ENCODE measurements at places on chromosomes 7 and 10.

DNA sequence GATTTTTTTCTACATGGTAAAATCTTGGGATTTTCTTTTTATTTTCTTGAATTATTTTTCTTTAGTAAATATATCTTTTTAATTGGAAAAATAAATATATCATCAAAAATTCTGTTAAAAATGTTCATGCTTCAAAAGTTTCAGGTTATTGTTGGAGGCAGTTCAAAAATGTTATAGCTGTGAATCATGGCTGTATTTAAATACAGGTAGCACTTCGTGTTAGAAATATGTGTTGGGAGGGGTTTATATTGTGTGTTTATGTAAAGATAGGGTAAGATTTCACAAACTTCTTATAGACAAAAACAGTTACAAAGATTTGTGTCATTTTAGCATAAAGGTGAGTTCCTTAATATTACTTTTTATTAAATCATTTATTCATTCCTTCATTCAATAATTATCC, 60.4 kb downstream of the HDAC9 start:
- DNase-seq: no peak

DNA sequence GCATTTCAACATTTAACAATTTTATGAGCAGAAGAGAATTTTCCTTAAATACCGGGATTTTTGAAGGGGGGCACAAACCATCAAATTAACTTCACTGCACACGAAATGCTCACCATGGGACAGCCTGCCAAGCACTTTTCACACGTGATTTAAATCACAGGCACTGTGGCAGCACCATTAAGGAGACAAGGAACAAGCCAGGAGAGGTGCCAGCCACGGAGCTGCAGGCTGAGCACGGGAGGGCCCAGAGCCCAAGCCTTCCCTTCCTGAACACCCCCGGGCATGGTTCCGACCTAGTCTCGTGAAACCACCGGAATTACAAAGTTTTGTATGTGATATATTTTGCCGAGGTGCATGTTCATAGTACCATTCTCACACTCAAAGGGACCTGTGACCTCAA, 13.4 kb downstream of the PITRM1 start:
- DNase-seq: no peak

DNA sequence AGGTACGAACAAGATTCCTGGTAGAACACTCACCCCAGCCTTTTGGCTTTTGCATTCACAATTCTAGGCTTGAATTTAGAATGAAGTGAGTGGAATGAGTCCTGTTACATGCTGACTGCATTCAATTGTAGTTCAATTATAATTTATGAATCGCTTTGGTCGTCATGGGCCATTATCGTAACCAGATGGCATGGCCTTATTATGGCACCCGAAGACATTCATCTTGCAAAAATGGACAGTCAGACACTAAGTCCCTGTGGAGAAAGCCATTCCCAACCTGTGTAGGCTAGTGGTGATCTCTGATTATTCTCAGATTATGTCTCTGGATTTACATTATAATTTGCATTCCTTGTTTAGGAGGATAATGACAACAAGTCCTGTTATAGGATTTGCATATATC, 292.4 kb upstream of the NPSR1 start:
- no peak for DNase-seq

DNA sequence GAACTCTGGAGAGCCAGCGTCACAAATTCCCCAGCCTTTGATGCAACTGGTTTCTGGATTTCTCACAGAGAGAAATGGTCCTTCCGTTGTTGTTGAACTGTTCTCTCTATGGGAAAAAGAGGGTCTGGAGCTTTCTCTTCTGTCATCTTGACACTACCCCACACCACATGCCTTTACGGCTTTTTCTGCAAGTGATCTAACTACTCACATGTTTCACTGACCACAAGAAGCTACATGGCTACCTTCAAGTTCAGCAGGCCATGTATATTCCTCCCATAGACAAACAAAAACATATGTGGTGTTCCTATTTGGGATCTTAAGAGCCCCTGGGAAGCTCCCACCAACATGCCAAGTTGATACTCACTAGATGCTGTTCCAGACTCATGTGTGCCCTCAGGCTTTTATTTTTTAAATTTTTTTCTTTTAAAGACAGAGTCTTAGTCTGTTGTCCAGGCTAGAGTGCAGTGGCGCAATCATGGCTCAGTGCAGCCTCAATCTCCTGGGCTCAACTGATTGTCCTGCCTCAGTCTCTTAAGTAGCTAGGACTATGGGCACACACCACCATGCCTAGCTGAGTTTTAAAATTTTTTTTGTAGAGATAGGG, 72.0 kb downstream of the RNF216 start:
- no peak for DNase-seq

DNA sequence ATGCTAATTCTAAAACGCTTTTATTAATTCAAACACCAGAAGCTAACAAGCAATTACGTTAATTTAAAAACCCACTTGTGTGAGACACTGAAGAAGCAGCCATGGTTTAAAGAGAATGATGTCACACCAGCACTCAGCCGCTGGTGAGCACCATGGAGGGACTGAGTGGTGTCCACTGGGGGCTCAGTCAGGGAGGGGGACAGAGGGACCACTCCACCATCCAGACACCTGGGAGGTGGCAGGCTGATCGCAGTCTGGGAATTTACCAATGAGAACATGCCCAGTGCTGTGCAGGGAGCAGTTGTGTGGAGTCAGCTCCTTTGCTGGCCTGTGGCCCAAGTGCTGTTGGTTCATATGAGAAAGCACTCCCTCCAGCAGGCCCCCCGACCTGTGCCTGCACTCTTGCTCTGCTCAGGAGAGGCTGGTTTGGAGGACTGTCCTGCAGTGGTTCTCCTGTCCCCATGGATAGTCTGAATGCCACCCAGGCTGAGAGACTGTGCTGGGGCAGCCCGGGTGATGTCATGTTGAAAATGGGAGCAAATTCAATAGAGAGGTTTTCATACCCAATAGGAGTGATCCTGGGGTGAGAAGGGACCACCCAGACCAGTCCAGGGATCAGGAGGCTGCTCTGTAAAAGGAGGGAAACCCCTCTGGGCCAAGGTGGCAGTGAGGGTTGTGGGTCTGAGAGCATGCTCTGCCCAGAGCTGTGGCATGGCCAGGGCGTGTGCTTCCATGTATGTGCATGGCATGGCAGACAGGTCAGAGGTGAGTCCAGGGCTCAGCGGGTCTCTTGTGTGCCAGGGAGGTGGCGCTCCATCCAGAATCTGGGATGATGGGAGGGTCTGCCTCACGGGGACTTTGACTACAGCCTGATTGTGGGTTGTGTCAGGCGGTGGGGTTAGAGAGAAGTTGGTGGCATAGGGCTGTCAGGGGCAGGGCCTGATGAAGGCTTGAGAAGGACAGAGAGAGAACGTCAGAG, 12.7 kb downstream of the ADCY1 start:
- DNase-seq: no peak

GRCh38 chr7:157224627-157225026, 85.9 kb downstream of the UBE3C start:
- peak; percentile 31 for DNase-seq

DNA sequence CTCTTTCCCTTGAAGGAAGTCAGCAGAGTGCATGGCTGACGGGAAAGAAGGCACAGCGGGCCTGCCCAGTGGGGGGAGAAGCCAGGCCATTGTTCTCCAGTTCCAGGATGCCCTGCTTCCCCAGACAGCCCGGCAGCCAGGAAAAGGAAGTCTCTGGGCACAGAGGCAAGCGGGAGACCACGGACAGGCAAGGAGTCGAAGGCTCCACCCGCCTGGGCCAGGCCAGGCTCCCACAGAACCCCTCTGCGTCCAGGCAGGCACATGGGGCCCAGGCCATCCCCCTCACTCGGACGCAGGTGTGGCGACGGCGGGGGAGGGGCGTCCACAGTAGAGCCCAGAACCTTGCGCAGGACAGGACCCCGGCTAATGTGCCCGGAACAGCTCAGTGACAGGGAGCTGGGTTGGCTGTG, 8.7 kb downstream of the GPR146 start:
- no peak for DNase-seq

- DNase-seq: no peak
Observed at GRCh38 chr10:78248651-78249464, 215.2 kb downstream of the RPS24 start.

DNA sequence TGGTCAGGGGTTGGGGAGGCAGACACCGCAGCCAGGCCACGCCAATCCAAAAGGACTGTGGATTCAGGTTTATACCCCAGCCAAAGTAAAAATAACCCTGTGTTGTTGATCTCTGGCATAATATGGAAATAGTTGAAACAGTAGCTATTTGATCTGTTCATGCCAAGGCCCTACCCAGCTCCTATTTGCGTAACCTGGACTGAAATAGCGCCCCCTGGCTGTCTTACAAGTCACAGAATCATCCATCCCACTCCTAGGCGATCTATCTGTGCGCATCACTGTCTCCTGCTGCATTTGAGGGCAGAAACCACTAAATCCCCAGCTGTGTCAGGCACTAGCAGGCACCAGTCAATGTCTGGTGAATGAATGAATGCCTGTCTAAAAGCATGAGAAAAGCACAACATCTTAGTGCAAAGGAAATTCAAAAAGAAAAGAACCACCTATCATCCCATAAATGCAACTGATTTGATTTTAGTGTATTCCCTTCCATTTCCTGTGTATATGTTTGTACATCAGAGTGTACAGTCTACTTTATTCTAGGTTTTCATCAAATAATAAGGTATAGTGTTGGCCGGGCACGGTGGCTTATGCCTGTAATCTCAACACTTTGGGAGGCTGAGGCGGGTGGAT, 160.0 kb downstream of the SLIT1 start:
- peak; percentile 86 for DNase-seq

- DNase-seq: no peak
Observed at GRCh38 chr7:5214641-5215040, 24.6 kb downstream of the WIPI2 start.

GRCh38 chr10:122487174-122487765, 25.9 kb downstream of the HTRA1 start:
- DNase-seq: no peak

DNA sequence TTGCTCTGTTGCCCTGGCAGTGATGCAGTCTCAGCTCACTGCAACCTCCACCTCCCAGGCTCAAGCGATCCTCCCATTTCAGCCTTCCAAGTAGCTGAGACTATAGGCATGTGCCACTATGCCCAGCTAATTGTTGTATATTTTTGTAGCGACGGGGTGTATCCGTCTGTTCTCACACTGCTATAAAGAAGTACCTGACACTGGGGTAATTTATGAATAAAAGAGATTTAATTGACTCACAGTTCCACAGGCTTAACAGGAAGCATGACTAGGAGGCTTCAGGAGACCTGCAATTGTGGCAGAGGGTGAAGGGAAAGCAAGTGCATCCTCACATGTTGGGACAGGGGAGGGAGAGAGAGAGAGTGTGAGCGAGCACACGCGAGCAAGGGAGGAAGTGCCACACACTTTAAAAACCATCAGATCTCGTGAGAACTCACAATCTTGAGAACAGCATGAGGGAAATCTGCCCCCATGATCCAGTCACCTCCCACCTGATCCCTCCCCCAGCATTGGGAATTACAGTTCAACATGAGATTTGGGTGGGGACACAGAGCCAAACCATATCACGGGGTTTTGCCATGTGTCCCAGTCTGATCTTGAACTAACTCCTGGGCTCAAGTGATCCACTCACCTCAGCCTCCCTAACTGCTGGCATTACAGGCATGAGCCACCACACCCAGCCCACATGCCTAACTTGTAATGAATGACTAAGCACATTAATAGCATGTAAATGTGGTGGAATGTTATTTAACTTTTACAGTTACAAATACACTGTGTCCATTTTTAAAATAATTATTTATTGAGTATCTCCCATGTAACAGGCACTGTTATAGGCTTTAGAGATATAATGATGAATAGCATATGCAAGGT, 65.5 kb downstream of the RALA start:
- DNase-seq: no peak

GRCh38 chr10:46326971-46327370, 40.2 kb downstream of the ANTXRL start:
- no peak for DNase-seq

GRCh38 chr10:109282510-109282909, 640.8 kb downstream of the XPNPEP1 start:
- no peak for DNase-seq

DNA sequence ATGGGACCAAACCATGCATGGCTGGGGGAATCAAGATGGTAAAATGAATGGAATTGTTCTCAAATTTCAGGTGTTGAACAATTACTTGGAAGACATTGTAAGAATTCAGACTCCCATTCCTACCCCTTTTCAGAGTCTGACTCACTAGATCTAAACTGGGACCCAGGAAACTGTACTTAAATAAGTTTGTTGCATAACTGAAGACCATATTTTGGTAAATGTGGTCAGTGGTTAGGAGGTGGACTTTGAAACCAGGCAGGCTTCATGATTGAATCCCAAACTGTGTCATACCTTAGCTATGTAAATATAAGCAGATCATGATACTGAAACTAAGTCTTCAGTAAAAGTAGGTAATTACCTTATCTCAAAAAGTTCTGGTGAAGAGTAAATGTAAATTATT, 41.7 kb downstream of the ZWINT start:
- DNase-seq: peak; percentile 45

DNA sequence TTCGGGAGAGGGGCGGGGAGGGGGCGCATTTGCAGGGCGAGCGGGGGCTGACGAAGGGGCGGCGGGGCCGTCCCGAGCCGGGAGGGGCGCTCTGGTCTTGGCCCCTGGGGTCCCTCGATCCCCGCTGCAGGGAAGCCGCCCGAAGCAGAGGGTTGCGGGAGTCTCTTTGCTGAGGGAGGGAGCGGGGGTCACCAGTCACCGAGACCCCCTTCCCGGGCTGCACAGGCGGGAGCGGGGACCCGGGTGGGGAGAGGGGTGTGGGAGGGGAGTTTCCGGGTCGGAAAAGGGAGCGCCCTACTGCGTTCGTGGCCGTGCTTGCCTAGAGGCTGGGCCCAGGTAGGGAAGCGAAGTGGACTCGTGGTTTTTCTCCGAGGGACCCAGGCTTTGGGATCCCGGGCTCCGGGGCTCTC, 422 bp downstream of the AP1S1 start:
- no peak for DNase-seq

DNA sequence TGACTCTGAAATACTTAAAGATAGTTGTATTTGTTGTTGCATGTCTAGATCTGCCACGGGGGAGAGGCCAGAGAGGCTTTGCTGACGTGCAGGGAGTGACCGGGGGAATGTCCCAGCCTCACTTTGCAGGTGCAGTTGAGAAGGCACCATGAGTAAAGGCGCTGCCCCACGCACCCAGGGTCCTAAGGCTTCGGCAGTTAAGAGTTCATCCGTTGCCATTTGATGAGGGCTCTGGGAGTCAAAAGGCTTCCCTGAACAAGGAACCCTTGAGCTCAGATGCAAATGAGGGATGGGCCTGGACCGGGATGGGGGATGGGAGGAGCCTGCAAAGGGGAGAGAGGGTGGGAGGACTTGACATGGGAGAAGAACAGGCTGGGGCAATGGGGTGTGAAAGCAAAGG, 20.4 kb downstream of the PPP2R2D start:
- DNase-seq: no peak

DNA sequence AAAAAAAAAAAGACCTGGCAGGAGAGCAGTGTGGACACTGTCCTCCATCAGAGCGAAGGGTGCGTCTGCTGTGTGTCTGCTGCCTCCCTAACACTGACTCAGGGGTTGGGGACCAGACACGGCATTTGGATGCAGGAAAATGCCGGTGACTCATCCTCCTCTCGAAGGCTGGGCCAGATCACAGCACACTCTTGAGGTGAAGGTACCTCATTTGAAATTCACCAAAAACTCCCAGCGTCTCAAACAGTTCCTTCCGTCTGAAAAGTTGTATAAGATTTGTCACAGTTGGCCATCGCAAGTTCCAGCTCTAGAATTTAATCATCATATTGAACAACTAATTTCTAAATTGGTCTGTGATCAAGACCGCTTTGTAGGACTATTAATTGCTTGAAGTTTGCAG, 118.1 kb upstream of the LYZL2 start:
- no peak for DNase-seq

GRCh38 chr7:43781726-43782607, 23.5 kb downstream of the BLVRA start:
- no peak for DNase-seq

GRCh38 chr10:10132009-10132408, 885.7 kb upstream of the CELF2 start:
- DNase-seq: no peak

GRCh38 chr7:136997735-136998134, 129.3 kb downstream of the CHRM2 start:
- no peak for DNase-seq
